ENCODE measurements at places on chromosomes 5 and 9.

GRCh38 chr5:67390935-67391334 is 194.3 kb upstream of the CD180 start:
- DNase-seq, result no peak

DNA sequence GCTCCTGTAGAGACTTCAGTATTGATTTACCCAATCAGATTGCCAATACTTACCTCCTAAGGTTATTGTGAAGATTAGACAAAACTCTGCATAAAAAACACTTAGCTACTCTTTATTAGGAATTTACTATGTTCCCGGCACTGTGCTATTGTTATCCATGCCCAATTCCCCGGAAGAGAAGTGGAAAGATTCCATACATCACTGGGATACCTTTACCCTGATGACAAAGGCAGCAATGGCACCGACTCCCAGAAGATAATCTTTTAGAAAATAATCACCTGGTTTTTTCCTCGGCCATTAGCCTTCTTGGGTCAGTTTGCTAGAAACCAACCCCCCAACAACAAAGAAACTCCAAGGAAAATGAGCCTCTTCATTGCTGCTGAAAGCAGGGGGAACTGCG is 226.0 kb downstream of the SNX18 start:
- DNase-seq, result no peak

GRCh38 chr5:74866596-74867162 is 492 bp upstream of the FAM169A start:
- no peak for DNase-seq

GRCh38 chr9:3464033-3464638 is 61.7 kb downstream of the RFX3 start:
- no peak for DNase-seq

- no peak for DNase-seq
Observed at GRCh38 chr5:14305045-14305444, 161.9 kb downstream of the TRIO start.
